AG20443 (cell line): ENCODE measurements at places on chromosomes 7 and 10.

DNA sequence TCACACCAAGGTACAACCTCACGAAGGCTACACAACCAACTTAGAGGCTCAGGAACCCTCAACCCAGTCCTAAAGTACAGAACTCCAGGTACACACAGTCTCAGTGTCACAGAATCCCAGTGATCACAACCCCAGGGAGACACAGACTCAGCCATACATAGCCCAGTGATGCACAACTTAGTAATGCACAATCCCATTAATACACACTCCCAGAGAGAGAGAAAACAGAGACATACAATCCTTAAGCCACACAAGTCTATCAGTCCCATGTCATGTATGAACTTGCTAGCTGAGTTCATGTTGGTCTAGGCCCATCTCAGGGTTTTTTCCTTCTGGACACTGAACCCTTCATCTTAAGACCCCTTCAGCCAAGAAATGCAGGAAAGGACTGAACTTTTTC lies 4.6 kb downstream of the KCNIP2 start:
- no peak for DNase-seq

DNA sequence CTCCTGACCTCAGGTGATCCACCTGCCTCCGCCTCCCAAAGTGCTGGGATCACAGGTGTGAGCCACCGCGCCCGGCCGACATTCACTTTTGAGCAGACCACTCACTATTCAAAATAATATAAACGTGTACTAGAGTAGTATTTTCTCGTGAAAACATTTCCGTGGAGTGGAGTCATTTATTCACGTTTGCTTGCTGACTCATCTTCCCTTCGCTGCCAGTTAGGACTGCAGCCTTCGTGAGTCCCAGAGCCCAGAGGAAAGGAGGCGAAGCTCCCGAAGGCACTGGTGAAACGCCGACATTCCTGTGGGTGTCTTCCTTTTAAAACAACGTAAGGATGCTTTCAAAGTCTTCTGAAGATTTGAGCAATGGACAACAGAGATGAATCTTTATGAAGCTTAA lies 10.9 kb upstream of the INPP5A start:
- peak; percentile 85 for DNase-seq

DNA sequence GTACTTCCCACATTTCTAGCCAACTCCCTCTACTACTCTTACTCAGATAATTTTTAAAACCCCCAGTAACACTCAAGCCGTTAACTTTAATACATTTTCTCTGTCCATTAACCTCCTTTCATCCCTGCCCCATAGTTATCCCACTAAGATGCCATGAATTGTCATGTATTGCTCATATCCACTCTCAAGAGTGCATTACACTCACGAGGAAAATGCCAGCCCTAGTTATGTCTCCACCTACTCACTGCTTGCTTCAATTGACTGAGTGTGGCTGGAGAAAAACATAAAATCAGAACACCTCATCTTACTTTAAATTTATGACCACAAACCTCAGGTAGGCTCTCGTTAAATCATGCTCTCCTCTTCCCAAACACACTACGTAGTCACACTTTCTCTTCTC lies 324.1 kb upstream of the NPSR1 start:
- DNase-seq = no peak

DNA sequence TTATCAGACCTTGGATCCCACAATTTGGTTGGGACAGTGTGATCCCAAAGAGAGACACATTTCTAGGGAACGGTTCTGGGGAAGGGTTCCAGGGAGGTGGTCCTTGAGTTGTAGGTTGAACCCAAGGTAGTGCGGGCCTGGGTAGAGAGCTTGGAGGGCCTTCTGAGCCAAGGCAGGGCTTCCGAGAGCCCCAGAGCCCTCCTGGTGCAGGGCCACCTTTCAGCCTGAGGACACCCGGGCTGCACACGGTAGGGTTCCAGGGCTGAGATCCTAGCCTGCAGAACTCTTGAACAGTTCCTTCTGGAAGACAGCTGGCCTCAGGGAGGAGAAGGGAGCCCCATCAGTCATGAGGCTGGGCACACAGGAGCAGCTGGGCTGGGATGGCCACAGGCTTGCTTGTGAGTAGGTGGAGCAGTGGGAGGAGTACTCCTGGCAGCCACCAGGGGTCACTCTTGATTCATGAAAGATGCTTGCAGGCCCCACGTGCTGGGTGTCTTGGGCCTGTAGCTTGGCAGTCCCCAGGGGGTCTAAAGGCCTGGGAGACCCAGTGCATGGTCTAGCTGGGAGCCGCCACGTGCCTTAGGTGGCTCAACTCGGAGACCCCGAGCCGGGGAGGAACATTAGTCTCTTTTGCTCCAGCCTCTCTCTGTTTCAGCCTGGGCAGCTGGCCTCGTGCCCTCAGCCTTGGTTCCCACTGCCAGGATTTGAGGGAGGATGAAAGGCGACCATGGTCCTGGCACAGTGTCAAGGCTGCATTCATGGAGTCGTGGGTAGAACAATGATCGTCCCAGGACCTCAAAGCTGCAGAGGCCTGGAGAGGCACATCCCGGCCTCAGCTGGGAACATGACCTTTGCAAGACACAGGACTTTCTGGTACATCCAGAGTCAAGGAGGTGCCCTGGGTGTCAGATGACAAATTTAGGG lies 381.6 kb downstream of the TYW1 start:
- peak; percentile 82 for DNase-seq

- DNase-seq = no peak
Observed at GRCh38 chr7:127635659-127636285, 16.2 kb upstream of the SND1 start.

DNA sequence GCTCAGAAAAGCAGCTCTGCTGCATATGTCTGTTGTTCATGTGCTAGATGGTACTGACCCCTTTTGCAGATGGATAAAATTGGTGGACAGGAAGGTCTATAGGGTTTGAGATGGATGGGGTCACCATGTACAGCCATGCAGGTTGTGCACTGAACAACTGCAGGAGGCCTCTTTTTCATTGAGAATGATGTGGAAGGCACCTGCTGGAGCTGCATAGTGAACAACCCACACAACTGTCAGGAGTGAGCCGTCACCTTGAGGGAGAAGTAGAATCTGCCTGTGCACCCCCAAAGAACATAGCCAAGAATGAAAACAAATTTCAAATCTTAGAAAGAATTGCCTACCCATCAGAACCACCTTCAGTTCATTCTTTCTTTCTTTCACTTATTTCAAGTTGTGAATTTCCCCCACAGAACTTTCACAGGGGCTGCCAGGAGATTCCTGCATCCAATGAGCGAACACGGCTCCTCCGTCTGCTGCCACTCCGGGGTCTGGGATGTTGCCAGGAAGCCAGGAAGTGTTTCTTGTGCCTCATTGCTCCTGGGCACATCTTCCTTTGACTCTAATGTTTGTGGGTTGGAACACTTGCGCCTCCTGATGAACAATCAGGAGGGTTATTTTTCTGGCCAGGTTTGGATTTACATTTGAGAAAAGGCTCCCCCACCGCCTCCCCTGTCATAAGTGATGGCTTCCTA lies 53.7 kb upstream of the DOCK1 start:
- no peak for DNase-seq

DNA sequence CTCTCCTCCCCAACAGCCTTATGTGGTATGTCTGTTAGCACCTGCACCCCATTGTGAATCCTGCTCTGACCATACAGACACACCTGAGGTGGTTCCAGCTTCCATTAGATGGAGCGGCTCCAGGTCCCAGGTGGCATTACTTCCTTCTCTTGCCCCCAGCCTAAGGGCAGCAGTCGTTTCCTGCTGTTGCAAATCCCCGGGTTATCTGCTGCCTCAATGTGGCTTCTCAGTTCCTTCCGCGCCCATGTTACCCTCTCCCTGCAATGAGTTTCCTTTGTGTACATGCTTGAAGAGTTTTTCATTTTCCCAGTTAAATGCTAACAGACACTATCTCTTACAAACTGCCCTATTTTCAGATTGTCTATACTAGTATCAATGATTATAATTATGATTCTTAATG lies 62.8 kb upstream of the PRKCQ start:
- no peak for DNase-seq

GRCh38 chr10:69628891-69629290 lies 1.2 kb upstream of the FAM241B start:
- DNase-seq = no peak

GRCh38 chr10:36455526-36456133 lies 669.8 kb upstream of the ANKRD30A start:
- DNase-seq = no peak

DNA sequence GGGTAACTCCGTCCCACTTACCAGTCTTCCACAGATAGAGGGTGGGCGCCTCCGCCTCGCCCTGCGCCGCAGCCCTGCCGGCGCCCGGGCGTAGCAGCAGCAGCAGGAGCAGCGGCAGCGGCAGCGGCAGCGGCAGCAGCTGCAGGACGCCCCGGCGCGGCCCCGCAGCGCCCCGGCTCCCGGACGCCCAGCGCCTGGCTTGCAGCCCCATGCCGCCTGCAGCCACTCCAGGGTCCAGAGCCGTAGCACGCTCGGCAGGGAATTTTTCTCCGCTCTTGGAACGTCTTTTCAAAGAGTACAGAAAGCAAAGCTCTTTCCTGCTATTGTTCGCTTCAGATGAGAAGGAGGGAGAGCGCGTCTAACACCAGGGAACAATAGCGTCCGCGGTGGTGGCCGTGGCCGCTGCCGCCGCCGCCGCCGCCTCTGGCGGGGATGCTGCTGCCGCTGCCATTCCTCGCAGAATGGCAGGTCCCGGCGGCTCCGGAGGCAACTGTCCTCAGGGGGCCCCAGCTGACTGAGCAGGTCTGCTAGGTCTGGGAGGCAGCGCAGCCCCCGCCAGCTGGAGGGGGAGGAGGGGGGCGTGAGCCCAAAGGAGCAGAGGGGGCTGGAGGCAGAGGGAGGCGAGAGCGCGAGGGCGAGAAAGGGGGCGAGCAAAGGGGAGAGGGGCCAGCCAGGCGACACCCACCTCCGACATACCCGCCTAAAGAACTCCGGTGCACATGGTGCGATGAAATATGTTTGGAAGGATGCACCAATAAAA lies at the start of gene THSD7A:
TSS of gene THSD7A (minus strand) at position 463 of the 760 bp plus-strand sequence. CDS start at position 211, 252 bp downstream.
- peak; percentile 80 for DNase-seq

DNA sequence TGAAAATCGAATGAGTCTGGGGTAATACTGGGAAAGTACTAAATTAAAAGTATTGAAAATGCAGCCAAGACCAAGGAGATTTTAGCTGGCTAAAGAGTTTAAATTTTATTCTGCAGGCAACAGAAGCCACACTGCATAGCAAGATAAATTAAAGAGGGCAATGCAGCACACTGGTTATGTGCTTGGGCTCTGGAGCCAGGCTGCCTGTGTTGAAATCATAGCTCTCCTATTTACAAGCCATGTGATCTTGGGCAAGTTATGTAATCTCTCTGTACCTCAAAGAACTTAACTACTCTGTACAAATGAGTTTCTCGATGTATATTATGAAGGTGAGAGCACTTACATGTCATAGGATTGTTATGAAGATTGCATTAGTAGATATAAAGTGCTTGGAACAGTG lies 9.9 kb downstream of the SLC25A13 start:
- no peak for DNase-seq

DNA sequence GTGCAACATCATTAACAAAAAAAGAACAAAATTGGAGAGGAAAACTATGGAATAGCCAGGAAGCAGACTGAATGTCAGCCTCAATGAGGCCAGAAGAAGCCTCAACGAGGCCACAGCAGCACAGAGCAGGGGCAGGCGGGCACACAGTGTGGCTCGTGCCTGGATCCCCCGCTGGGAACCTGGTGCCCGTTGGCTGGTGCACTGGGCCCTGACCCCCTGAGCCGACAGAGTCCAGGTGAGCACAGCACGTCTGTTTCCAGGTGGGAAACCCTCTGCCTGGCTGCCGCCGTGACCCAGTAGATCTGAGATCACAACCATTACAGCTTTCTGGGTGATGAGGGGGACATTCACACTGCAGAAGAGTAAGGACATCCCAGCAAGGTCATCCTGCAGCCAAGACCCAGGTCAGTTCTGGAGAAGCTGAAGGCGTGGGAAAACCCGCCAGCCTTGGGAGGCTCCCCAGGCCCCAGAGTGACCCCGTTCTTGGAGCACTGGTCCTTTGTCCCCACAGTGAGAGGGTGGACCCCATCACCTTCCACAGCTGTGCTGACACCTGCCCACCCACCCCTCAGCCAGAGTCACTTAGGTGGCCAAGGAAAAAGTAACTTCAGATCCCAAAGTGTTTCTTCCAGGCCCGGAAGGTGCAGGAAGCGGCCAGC lies 222.1 kb downstream of the ADARB2 start:
- no peak for DNase-seq

GRCh38 chr10:72278668-72279393 lies 5.1 kb downstream of the DDIT4 start:
- no peak for DNase-seq
